ENCODE measurements at places on chromosomes 12 and 14.

DNA sequence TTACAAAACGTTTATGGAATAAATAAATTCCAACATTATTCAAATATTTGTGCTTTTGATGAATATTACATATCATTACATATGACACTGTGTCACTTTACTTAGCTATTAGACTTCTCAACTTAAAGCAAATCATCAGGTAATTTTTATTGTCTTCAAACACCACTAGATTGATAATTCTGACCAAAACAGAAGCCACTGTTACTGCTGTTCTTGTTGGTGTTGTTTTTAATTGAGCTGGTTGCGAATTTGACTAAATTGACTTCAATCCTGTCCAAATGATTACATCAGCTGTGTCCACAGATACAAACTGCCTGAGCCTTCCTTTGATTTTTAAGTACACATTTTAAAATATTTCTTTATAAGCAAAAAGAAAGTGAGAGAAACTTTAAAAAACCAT lies 29.2 kb downstream of the PRKD1 start:
- no peak for DNase-seq

DNA sequence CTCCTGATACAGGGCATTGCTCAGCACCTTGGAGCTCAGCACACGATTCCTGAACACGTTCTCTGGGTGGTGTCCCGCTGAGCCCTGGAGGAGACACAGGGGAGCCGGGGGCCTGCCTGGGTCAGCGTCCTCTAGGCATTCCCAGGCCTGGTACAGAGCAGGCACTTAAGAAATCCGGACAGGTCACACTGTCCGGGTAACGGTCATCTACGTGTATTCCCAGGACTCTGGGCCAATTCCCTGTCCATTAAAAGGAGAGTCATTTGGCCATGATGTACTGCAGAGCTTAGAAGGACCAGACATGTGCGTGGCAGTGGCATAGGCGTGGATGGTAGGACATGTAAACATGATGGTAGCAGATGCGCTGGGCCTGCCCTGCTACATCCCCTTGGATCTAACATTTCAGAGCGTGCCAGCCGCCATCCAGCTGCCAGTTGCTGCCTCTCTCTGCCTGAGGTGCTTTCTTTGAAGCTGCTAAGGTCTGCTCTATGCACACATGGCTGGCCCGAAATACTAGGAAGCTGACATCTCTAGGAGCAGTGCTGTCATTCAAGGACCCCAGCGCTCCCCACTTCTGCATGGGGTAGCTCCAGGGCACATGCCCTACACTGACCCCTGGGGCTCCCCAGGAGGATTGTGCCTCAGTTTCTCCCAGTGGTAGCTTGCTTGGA lies 273.1 kb upstream of the RTL1 start:
- no peak for DNase-seq

DNA sequence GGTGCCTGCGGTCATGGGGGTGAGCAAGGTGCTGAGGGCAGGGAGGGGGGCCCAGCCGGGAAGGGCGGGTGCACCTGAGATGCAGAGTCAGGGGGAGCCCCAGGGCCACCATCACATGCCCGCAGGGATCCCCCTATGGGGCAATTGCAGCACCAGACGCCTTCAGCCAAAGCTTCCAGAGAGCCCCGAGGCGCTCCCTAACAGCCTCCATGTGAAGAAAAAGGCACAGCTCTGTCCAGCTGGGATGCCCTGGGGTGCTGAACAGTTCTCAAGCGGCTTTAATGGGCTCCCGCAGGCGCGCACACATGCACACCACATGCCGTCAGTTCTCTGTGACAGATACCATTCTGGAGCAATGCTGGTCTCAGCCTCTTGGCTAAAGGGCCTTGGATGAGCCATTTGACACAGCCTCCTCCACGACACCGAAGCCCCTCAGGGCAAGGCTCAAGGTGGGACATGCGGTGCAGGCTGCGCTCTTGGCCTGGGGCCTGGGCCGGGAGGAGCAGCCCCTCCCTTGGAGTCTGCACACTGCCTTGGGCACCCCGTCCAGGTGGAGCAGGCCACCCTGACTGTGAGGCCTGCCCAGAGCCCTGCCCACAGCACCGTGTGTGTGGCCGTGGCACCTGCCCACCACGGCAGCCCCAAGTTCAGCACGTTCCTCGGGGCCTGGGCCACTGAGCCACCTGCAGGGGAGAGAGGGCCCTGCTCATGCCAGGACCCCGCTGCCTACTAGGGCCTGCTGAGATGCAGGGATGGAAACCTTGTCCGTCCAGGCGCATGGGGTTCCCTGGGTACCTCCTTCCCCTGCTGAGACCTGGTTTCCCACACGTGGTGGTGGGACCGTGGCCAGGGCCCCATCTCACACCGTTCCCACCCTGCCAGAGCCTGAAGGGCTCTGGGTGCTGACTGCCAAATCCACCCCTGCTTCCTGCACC lies 7.7 kb downstream of the XRCC3 start:
- no peak for DNase-seq

- DNase-seq = no peak
Observed at GRCh38 chr12:122799641-122800243, 25.4 kb downstream of the CCDC62 start.

GRCh38 chr14:66601932-66602578 lies 94.1 kb downstream of the GPHN start:
- DNase-seq = no peak

DNA sequence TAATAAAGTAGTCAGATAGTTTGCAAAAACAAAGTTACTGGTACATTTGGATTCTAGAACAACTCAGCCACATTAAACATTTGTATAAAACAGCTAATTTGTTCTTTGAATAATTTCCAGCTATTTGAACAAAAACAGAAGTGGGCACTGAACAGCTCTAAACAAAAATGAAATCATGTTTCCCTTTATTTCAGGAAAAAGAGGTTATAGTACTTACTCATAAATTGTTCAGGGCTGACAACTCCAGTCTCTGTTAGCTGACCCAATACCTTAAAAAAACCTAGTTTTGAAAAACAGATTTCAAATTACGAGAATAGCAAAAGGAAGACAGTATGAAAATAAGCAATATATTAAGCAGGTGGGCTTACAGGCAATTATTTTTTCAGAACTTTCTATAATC lies 8.2 kb downstream of the GNPNAT1 start:
- DNase-seq = no peak

- no peak for DNase-seq
Observed at GRCh38 chr12:94942663-94943062, 60.8 kb downstream of the NDUFA12 start.

DNA sequence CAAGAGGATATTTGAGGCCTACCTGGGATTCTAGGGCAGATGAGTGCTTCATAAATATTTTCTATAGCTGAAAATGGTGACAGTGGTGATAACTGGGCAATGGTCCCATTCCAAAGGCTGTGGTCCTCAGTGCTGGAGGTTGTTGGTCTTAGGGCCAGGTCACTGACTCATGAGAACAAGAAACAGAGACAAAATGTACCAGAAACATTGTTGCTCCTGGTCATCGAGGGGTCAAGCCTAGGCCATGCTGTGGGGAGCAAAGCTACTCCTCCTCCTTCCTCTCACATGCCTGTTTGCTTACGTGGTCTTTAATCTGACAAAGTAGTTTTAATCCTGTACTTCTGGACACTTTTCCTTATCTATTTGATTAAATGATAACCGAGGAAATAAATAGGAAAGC lies 33.8 kb downstream of the ERG28 start:
- DNase-seq = no peak

DNA sequence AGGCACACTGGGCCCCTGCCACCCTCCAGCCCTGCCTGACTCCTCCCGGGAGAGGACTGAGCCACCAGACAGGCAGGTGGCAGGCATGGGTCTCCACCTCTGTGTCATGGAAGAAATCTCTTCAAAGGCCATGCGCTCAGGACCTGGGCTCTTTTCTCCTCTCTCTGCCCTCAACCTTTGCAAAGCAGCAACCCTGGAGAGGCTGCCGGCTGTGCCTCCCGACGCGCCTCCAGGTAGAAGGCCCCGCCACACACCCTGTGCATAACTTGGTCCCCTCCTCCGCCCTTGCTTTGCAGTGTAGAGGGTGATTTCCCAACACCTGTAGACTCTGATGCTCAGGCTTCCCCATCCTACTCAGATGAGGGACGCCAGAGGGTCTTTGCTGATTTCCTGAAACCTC lies 28.2 kb upstream of the TMEM179 start:
- DNase-seq = no peak

DNA sequence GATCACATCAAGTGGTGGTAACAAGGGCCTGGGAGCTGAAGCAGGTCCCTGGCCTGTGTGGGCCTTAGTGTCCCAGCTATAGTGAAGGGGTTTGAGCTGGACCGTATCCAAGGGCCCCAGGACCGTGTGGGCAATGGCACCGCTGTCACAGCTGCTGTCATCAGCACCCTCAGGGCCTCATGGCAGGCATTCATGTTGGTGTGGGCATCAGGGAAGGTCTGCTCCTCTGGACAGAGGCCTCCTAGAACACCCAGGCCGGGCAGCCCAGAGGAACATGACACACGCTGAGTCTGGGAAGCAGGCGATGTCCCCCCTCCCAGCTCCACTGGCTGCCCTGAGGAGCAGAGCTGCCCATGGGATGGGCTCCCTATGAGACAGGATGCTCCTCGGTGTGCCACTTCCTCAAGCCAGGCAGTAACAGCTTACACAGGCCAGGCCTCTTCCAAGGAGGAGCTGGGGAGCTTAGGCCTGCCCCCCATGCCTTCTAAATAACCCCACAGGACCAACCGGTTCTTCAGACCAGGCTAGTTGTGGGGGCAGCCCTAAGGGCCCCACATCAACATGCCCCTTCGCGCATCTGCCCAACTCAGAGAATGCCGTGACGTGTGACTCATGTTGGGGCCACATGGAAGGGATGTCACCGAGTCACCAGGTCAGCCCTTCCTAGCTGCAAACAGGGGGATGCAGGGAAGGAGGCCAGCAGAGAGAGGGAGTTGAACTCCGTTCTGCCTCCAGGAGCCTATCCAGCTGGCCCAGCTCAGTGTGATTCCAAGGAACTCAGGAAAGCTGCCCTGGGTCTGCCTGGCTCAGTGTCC lies 80.4 kb downstream of the PITPNM2 start:
- DNase-seq = no peak

DNA sequence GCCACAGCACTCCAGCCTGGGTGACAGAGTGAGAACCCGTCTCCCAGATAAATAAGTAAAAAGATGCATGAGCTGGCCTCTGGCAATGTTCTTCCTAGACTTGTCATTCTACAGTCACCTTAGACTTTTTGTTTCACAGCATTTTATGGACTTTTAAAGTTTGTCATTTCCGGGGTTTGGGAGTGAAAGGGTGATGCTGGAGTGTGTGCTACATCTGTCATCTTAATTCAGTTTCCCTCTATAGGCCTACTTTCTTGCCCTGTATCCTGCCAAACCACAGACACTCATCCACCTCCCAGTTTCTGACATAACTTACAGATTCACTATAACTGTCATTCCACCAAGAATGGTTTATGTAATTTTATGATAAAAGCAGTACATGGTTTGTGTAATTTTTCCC lies 166.7 kb upstream of the PARP11 start:
- no peak for DNase-seq

DNA sequence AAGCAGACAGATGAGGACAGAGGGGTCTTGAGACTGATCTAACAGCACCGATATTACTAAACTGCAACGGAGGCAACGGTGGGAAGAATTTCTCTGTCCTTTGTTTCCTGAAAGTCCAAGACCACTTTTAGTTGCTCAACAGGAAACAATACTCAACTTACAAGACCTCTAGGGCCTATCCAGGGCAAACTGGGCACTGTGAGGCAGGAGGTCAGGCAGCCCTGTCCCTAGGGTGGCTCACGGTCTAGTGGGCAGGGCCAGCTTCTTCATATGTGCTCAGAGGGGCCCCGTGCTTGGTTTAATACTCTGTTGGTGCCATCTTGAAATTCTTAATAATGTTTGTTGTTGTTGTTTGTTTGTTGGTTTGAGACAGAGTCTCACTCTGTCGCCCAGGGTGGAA lies 14.2 kb downstream of the SSH1 start:
- DNase-seq = no peak

- no peak for DNase-seq
Observed at GRCh38 chr14:45373877-45374276, 120.9 kb upstream of the MIS18BP1 start.

- DNase-seq = no peak
Observed at GRCh38 chr12:114361545-114361944, 44.4 kb downstream of the TBX5 start.

DNA sequence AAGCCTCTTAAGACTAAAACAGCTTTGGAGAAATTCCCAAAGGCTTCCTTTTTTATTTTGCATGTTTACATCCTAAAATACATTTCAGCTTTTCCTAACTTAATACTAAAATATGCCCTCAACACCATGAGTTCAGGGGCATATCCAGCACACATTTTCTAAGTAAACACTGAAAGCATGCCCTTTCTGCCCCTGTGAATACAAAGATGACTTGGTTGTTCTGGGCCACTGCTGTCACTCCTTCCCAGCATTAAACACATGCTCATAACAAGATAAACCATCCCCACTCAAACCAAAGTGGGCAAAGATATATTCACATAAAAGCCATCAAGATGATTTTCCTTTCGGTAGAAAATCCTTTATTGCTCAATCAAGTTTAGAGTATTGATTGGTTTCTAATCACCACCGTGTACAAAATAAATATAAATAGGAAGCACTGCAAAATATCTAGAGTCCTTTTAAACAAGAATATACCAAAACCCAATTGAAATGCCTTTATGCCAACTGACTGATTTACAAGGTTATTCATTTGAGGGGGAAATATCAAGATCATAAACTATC lies 1.9 kb downstream of the CCNB1IP1 start:
- DNase-seq = no peak
